ENCODE measurements at places on chromosomes 2 and 18. TPM values are rescaled to one million over a fixed set of nuclear protein-coding genes. Genes with fewer than 3 reads are reported as not detected.

GRCh38 chr2:76678383-76679024 lies 843.7 kb downstream of the LRRTM4 start:
- no peak overlapping the region for H3K4me3 ChIP-seq
- no peaks in the 10 kb centered on the region for H3K36me3 ChIP-seq
- H3K4me1 ChIP-seq: no peaks in the 10 kb centered on the region
- no peaks in the 10 kb centered on the region for H3K27me3 ChIP-seq
- H3K27ac ChIP-seq: no peak overlapping the region

DNA sequence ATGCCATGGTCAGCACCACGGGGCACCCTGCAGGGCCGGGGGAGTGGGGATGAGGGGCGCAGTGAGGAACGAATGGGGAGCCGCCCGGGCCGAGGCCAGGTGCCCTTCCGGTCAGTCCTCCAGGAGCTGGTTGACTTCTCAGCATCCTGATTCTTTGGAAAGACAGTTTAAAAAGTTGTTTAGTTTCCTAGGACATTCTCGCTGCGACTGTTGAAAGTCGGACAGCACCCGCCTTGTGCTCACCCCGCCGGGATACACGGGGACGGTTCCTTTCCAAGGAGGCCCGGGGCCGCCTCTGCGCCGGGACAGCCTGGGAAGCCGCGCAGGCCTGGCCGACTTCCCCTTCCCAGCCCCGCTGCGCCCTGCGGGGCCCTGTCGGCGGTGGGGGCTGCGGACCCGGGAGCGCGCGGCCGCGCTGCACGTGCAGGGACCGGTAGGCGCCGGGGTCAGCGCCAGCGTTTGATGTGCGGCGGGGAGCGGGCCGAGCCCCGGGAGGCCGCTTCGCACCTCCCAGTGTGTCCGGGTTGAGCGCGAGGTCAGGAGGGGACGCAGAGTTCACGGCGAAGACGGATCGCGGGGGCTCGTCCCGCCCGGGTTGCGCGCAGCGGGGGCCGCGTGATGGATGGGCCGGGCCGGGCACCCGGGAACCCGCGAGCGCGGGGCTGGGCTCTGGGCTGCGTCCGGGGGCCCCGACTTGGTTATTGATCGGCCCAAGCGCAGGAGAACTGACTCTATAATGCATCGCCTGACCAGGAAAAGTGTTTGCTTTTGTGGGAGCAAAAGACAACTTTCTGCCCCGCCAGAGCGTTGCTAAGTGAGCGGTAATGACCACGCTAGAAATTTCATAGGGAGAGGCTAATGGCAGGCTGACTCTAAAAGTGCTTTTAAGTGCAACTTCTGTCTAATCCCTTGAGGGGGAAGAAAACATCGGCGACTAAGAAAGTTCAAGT lies 28.0 kb upstream of the SMIM21 start:
- peaks cover 3% of the 10 kb centered on the region for H3K4me1 ChIP-seq
- H3K27me3 ChIP-seq: peaks cover 42% of the 10 kb centered on the region

DNA sequence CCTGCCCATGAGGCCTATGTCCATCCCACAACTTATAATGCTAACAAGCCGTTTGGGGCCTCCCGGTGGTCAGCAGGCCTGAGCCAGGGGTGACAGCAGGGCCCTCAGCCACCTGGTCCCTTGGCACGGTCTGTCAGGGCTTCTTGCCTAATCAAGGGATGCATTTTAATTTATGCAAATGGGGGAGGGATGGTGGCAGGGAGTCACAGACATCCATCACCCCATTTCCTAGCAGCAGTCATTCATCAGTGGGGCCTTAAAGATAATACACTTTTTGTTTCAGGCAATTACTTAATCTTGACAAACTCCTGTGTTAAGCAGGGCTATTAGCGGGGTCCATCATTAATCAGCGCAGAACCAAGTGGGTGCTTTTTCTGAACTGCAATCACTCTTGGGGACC lies 174.5 kb downstream of the GLI2 start:
- H3K4me3 ChIP-seq: no peak overlapping the region
- no peaks in the 10 kb centered on the region for H3K27me3 ChIP-seq
- no peaks in the 10 kb centered on the region for H3K4me1 ChIP-seq
- H3K27ac ChIP-seq: peak overlapping the region; percentile 49

DNA sequence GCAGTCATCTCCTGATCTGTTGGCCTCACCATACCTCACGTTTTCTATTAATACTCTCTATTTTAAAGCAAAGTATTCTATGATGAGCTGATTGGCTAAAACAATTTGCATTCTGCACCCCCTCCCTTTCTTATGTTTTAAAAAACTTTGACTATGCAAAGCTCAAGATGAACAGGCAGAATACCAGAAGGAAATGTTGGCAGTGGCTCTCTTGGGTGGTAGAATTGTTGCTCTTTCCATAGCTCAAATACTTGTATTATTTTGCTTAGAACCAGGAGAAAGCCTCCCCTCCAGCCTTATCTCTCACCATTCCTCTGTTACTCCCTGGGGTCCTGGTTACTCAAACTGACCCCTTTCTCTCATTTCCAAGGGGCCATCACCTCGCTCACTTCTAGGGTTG lies 14.4 kb downstream of the GPR45 start:
- DNase-seq: no peak
- H3K27me3 ChIP-seq: no peaks in the 10 kb centered on the region
- no peaks in the 10 kb centered on the region for H3K36me3 ChIP-seq

DNA sequence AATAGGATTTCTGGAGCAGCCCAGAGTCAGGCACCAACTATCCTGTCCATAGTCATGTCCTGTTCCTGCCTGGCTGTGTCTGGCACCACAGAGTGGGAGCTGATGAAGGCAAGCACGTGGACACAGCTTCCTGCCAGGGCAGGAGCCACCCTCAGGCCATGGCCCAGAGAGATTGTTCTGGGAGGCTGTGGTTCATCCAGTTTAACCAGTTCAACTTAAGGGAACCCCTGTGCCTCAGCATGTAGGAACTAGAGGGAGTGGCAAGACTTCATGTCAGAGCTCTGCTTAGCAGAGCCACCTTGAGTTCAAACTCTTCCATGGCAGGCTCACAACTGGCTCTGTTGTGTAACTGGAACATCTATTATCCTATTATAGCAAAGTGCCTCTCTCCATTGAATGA lies 73.2 kb upstream of the NCKAP5 start:
- H3K27ac ChIP-seq: no peak overlapping the region
- peak; percentile 68 for DNase-seq
- no peak overlapping the region for H3K4me3 ChIP-seq
- no peaks in the 10 kb centered on the region for H3K27me3 ChIP-seq

DNA sequence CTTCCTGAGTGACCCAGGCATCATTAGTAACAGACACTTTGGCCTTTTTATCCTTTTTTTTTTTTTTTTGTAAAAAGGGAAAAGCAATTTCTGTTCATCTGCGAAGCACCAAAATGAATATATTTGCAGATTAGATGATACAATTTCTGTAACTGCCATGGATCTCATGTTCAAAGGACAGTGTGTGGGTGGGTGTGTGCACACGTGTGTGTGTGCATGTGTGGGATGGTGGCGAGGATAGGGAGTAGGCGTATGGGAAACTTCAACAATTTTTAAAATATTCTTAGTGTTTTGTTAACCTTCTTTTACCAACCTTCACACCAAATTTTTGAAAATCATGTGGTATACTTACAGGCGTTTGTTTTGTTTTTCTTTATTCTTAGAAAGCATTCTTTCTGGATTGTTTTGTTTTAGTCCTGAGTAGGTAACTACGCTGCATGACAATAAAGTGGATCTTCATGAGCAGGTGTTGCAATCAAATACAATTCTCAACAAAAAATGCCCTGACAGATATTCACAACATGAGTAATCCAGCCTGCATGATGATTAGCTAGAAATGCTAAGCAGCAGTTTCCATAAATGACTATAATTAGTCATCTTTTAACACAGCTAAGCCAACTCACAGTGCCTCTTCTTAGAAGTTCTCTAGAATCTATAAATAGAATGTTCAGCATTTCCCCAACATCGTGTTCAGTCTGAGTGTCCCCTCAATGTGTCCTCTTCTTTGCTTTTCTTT lies 53.5 kb upstream of the RMDN2 start:
- H3K27me3 ChIP-seq: peaks cover 12% of the 10 kb centered on the region
- no peak overlapping the region for H3K4me3 ChIP-seq
- H3K36me3 ChIP-seq: no peaks in the 10 kb centered on the region
- peaks cover 9% of the 10 kb centered on the region for H3K4me1 ChIP-seq
- H3K27ac ChIP-seq: no peak overlapping the region

- no peak for DNase-seq
- no peak overlapping the region for H3K27ac ChIP-seq
These were observed 117.3 kb upstream of the SERPINE2 start for GRCh38 chr2:224156436-224156835.

STPG4 gene
- total RNA-seq: 0.42 TPM

TSHZ1 gene
- total RNA-seq: 1.7 TPM

KCNE4 gene
- total RNA-seq: not detected

SLC1A4 gene
- total RNA-seq: 1.9 TPM

All from endodermal cell (in vitro differentiated cells).